ENCODE measurements at places on chromosomes 13 and 19.

- DNase-seq, result no peak
Observed at GRCh38 chr19:56547535-56547934, 8.8 kb downstream of the ZFP28 start.

DNA sequence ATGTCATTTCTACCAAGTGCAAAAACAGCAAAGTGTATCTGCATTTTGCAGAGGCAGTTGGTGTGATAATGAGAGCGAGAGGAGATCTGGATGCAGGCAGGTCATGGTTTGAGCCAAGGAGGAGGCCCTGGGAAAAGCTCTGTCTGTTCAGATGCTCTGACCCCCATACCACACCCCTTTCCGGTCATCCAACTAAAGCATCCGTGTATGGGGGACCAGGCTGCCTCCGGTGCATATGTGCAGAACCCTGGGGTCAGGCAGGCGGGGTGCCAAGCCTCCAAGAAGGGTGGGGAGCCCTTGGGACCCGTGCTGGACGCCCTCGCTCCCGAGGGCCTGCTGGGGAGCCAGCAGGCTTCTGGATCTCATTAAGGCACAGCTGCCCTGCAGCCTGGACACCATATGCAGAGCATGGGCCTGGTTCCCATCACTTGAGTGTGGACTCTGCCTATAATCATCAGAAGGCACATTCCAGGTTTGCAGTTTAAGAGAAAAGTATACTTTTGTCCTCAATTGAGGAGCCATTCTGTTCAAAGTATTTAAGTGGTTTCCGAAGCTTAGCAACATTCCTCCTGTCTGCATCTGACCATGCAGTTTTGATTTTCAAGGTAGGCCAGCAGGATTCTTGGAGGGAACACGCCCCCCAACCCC, 56.1 kb downstream of the ALOX5AP start:
- DNase-seq, result no peak

GRCh38 chr19:46841458-46842083, 9.1 kb downstream of the AP2S1 start:
- DNase-seq, result no peak

GRCh38 chr19:49475995-49476880, 2.2 kb downstream of the FLT3LG start:
- DNase-seq, result peak; percentile 73

DNA sequence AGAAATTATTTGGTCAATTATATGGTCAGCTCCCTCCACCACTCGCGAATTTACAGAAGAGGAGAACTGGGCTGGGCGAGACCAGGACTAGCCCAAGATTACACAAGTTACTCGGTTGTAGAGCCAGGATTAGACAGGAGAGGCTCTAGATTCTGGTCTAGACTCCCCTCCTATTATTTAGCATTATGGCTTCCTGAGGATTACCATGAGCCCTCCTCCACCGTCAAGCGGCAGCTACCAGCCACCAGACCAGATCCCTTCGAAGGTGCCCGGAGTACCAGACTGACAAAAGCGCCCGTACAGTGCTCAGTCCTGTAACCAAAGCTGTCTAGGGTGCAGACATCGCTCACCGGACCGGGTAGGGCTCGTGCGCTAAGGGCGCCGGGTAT, 497 bp upstream of the MLNR start:
- DNase-seq, result no peak

DNA sequence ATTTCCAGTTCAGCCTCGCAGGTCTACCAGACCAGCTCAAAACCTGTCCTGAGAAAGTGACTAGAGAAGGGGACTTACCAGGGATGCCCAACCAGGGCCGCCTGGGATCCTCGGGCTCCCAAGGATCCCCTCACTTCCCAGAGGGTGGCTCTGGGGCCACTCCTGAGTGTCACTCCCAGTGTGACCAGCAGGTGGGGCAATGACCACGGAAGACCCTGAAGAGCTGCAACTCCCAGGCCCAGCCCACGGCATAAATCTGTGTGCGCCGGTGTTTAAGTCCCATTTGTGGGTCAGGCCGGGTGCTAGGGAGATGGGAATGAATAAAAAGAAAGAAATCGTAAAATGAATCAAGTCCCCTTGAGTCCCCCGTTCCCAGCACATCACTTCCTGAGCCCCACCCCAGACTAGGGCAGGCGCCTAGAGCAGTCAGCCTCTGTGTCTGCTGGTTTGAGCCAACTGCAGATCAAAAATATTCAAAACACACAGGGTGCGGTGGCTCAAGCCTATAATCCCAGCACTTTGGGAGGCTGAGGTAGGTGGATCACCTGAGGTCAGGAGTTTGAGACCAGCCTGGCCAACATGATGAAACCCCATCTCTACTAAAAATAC, 10.7 kb downstream of the PTGIR start:
- DNase-seq, result peak; percentile 84

GRCh38 chr19:58416604-58417003, 8.2 kb downstream of the ZNF584 start:
- no peak for DNase-seq

DNA sequence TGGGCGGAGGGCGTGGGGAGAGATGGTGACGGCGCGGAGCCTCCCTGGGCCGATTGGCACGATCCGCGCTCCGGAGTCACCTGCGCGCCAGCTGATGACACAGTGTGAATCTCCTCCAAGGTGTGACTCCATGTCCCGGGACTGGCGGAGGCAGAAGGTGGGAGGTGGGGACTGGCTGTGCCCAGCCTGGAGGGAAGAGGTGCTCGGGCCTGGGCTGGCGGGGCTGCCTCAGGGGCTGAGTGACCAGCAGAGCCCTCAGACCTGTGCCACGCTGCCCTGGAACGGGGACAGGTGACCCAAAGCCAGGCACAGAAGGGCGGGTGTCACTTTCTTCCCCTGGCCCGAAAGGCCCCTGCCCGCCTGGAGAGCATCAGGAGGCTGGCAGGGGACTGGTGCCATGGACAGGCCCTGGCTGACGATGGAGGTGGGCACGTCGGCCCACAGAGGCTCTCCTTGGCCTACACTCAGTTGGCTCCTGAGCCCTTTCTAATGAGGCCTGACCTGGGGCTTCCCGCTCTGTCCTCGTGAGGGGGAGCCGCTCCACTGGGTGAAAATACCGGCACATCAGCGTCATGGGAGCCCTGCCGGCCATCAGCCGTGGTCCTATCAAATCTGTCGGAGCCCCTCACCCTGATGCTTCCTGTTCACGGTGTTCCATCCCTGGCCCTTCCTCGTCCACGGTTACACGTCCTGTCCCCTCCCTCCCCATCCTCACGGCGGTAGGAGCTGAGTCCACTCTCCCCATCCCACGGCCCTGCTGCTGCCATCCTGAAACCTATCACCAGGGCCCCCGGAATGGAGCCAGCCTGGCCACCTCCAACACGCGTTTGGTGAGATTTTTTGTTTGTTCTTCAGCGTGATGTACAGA, 75.6 kb downstream of the SPACA7 start:
- DNase-seq, result peak; percentile 11
